ENCODE measurements at places on chromosomes 5 and 9. TPM values are rescaled to one million over a fixed set of nuclear protein-coding genes. Genes with fewer than 3 reads are reported as not detected.

Gene FAM200C
- total RNA-seq = 2.0 TPM

Gene PCDHGA3
- total RNA-seq = 0.40 TPM

Gene DNAJB5
- 3.1 TPM for total RNA-seq

Gene PCA3
- 0.20 TPM for total RNA-seq

Gene LCN1
- total RNA-seq = not detected

Gene SLC36A2
- not detected for total RNA-seq

Gene OTP
- total RNA-seq = not detected

Gene LIFR
- total RNA-seq = 29.2 TPM

Gene TMEM174
- total RNA-seq = not detected

Gene ZBTB5
- total RNA-seq = 10.3 TPM

Gene QRFP
- not detected for total RNA-seq

Gene DMRTA1
- total RNA-seq = under 0.01 TPM

Gene CATSPER3
- under 0.01 TPM for total RNA-seq

Gene PDCD1LG2
- 1.4 TPM for total RNA-seq

Gene SHLD3
- total RNA-seq = 3.6 TPM

Gene GABRA1
- not detected for total RNA-seq

Gene IL13
- not detected for total RNA-seq

Gene CER1
- not detected for total RNA-seq

Gene TAF11L10
- total RNA-seq = not detected

Gene SV2C
- total RNA-seq = not detected

Gene COMMD10
- total RNA-seq = 39.3 TPM

Gene STING1
- total RNA-seq = 18.7 TPM

Gene ZNG1A
- 10.7 TPM for total RNA-seq

Gene OR13C9
- not detected for total RNA-seq

Gene GABRA6
- total RNA-seq = under 0.01 TPM

Gene TMEM232
- 0.44 TPM for total RNA-seq
